SW 1271 (cell line): ENCODE measurements at places on chromosomes 6 and 20.

GRCh38 chr20:62663145-62664018, 21.1 kb downstream of the SLCO4A1 start:
- no peak for DNase-seq

GRCh38 chr6:97085772-97086171, 161.2 kb downstream of the KLHL32 start:
- DNase-seq = no peak

GRCh38 chr20:38372806-38373205, 26.5 kb downstream of the LBP start:
- no peak for DNase-seq

DNA sequence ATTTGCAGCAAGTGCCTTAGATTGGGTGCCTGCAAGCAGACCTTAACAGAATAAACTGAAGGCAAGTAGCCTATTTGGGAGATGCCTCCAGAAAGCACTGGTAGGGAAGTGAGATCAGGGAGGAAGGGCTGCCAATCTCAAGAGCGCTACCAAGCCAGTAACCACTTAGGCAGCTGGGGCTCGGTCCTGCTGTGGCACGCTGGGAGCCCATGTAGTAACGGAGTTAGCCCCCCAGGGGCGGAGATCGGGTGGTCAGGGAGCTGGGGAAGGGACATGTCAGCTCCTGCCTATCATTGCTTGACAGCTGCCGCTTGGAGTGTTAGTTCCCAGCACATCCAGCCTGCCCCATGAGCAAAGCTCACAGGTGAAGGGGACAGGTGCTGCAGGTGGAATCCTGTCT, 127.0 kb downstream of the CEBPB start:
- no peak for DNase-seq

DNA sequence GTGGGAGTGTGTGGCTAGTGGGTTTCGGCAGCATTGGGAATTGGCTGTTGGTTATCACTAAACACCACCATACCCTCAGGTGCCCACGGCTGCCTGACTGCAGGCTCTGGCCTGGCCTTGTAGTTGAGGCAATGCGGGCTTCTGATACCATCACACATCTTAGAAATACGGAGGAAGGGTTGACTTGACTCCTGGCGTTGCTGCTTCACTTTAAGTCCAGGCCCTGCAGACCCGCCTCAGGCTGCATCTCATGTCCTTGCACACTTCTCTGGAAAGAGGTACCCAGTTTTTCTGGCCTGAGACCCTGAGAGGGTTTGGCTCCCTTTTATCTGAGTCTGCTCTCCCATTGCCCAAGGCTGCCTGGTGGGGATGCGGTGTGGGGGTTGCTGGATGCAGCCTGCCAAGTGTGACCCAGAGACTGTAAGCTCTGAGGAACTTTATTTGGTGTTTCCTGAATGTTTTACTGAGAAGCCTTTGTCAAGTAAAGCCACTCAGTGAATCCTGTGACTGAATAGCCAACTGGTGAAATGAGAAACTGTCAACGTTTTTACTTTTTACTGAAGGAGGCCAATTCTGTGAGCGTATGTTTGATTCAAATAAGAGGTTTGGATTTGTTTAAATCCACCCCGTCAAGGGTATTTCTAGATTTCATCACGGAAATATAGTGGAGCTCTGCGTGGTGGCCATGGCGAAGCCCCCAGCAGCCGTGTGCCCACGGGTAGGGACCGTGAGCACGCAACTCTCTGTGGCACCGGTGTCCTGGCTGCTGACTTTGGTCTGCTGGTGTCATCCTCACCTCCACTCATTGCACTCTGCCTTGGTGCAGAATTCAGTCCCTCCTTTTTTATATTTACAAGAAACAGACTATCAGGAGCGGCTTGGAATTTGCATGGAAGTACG, 160.1 kb downstream of the DTNBP1 start:
- DNase-seq = no peak

- no peak for DNase-seq
Measured at GRCh38 chr6:7528565-7528964, 12.9 kb upstream of the DSP start.

DNA sequence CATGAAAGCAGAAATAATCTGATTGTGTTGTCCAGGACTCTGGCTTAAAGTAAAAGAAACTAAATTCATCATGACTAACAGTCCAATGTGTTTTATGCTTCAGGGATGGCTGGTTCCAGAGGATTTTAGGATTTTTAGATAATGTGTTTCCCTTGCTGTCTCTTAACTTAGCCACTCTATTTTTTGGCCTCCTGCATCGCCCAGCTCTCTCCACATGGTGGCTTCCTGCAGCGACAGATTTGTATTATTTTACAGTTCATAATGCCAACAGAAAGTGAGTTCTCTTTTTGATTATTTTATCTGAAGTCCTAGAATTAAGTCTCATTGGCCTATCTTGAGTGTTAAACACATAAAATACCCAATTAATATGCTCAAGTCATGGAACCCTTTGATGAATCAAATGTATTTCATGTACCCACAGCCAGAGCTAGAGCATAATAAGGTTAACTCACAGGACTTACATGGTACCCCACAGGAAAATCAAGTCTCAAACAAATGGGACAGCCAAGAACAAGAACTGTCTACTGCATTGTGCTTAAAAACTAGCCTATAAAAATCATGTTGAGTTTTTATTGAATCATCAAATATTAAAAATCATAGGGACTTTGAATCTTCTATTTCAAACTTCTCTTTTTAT, 582.5 kb downstream of the DOK5 start:
- no peak for DNase-seq
